GDM1 (cell line): ENCODE measurements at places on chromosomes 2 and 18.

DNA sequence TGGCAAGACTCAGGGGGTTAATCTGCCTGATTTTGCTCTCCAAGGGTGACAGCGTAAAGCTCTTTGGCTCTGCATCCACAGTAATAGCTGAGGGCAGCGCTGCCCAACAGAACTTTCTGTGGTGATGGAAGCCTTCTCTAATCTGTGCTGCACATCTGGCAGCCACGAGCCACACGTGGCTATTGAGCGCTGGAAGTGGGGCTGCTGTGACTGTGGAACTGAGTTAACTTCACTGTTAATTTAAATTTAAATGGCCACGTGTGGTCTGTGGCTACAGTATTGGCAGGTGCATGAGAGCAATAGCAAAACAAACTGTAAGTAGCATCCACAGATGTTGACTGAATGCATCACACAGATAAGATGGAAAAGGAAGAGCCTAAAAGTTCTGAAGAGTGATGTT is 47.3 kb upstream of the TMEM200C start:
- DNase-seq: no peak

DNA sequence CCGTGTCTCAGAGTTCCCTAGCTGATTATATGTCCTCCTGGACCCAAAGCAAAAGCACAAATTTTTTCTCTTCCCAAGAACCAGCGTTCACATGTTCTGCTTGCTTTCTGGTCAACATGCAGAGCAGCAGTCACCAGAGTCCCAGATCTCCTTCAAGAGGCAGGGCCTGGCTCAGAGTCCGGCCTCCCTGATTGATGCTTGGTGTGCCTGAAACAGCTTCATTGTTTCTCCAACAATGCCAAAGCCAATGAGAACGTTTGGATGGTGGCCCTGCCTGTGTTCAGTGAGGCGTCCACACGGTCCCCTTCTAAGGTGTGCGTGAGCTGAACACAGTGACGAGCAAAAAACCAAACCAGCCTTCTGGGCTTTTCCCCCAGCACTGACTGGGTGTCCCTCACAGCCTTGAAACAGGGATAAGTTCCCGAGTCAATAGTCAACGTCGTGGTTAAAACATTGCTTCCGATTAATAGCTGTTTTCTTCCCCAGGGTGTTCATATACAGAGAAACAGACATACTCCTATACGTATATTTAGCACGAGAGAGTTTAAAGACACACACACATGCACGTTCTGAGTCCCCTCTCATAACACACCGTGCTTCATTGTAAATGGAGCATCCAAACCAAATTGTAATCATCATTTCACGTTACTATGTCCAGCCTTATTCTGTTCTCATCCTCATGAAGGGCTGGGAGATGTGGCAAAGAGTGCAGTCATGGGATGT is 19.3 kb upstream of the POU3F3 start:
- no peak for DNase-seq

- peak; percentile 42 for DNase-seq
These were observed 697 bp downstream of the KCMF1 start for GRCh38 chr2:84971510-84972206.

GRCh38 chr2:45698554-45698953 is 47.1 kb downstream of the PRKCE start:
- DNase-seq: no peak

- DNase-seq: no peak
These were observed 309.0 kb upstream of the GULP1 start for GRCh38 chr2:187982668-187983067.

- DNase-seq: no peak
These were observed 396.5 kb downstream of the CCDC85A start for GRCh38 chr2:56580242-56580641.

DNA sequence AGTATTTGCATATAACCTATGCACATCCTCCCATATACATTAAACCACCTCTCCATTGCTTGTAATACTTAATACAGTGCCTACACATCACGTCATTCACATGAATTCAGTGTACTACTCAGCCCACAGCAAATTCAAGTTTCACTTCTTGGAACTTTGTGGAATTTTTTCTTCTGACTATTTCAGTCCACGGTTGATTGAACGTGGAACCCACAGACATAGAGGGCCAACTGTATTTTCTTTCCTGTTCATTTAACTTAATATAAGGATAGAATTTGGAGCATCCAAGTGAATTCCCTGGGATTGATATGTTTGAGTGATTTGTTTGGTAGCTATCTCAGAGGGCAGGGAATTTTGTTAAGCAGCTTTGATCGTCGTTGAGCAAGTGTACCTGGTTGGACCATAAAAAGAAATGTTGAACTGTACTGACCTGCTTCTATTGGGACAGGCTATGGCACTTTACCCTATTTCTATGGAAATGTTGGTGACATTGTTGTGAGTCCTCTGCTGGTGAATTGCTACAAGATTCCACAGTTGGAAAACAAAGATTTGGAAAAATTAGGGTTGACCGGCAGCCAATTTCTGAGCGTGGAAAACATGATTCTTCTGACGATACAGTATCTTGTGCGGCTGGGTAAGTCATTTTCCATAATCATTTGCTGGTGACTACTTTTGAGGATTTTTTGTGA is 156.6 kb downstream of the ESCO1 start:
- no peak for DNase-seq

- no peak for DNase-seq
These were observed 6.7 kb downstream of the ARHGEF4 start for GRCh38 chr2:130843321-130843985.

DNA sequence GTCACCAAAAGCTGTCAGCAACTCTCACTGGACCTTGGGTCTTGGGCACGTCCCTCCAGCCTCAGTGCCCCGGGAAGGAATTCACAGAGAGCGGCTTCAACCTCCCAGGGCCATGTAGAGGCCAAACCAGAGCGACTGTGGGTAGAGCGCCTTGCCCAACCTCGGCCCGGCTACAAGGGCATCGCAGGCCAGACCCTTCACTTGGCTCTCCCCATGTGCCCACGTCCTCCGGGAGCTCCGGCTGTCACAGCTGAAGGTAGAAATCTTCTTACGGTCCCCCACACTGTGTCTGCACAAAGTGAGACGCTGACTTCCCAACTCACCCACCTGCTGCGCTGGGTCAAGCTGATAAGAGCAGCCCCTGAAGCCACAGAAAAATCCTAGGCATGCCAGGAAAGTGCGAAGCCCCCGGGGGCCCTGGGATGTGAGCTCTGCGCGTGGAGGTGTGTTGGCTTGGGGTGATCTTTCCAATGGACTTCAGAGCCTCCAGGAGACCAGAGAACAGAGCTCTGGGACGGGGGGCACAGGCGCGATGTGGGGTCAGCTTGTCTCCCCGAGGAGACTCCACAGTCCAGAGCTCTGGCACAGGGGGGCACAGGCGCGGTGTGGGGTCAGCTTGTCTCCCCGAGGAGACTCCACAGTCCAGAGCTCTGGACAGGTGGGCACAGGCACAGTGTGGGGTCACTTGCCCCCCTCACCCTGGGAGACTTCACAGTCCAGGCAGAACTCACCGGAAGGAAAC is 105.5 kb downstream of the RTP5 start:
- DNase-seq: no peak

DNA sequence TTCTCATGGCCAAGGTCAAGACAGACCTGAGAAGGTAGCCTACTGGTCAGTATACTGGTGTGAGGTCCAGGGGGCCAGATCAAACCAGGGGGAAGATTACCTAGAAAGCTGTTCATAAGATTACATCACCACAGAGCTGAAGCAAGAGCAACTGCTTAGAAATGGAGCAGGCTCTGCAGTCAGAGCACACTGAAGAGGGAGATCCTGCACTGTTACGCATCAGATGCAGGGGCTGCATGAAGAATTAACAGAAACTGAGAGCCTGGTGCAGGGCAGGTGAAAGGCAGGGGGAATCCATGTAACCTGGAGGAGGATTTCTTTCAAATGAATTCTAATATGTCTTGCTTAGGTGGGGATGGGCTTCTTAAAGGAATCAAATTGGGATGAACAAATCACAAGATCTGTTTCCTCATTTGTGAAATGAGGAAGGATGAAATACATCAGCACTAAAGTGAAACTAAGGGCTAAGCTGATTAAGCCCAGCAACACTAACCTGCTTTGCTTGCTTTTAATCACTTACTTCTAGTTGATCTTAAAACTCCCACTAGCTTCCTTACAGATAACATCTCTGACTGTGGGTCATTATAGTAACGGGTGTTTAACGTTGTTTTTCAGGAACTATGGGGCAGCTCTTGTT is 74.3 kb upstream of the ADAM23 start:
- no peak for DNase-seq

- no peak for DNase-seq
These were observed 257.6 kb upstream of the RAB6C start for GRCh38 chr2:129721846-129722245.

- DNase-seq: no peak
These were observed 298.7 kb upstream of the ACVR2A start for GRCh38 chr2:147546109-147546508.

- DNase-seq: no peak
These were observed 53.7 kb upstream of the LGALSL start for GRCh38 chr2:64400105-64400728.

DNA sequence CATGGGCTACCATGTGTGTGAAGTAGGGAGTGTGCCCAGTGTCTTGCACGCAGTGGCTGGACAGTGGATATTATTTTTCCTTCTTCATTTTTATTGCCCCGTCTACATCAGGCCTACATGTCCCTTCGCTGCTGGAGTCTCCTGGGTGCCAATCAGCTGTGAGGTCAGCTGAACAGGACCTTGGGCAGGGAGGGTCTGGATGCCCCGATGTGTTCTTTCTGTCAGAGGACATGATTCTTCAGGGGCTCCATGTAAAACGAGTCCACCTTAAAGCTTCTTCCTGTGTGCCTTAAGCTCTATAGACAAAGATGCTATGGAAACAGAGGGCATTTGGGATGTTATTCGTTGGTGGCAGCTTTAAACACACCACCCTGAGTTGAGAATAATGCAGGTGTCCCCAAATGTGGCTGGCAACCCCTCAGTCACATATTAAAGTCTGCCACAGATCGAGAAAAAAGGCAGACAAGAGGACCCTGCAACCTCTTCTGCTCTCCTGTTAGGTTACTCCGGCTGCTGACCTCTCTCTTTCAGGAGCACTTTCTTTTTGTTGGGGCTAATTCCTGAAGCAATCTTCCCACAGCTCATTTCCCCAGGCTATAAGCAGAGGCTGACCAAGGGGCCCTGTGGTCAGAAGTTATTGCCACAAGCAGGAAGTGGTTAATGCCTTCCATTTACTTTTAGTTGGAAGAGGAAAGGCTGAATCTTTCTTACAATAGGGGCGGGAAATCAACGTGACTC is 20.0 kb downstream of the GREB1 start:
- DNase-seq: no peak

GRCh38 chr2:158042245-158042644 is 59.4 kb upstream of the UPP2 start:
- DNase-seq: no peak

GRCh38 chr2:36266536-36267121 is 88.9 kb upstream of the CRIM1 start:
- DNase-seq: no peak

GRCh38 chr18:26429535-26430226 is 118.7 kb downstream of the KCTD1 start:
- no peak for DNase-seq

DNA sequence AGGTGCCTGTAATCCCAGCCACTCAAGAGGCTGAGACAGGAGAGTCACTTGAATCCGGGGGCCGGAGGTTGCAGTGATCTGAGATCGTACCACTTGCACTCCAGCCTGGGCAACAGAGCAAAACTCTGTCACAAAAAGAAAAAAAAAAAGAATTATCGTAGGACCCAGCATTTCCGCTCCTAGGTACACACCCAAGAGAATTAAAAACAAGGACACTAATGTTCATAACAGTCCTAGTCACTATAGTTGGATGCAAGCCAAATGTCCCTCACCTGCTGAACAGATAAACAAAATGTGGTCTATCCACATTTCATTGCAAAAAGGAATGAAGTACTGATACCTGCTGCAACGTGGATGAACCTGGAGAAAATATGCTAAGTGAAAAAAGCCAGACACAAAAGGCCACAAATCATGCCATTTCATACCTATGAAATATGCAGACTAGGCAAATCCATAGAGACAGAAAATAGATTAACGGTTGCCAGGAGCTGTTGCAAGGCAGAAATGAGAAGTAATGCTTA is 21.2 kb downstream of the ADRA2B start:
- no peak for DNase-seq

DNA sequence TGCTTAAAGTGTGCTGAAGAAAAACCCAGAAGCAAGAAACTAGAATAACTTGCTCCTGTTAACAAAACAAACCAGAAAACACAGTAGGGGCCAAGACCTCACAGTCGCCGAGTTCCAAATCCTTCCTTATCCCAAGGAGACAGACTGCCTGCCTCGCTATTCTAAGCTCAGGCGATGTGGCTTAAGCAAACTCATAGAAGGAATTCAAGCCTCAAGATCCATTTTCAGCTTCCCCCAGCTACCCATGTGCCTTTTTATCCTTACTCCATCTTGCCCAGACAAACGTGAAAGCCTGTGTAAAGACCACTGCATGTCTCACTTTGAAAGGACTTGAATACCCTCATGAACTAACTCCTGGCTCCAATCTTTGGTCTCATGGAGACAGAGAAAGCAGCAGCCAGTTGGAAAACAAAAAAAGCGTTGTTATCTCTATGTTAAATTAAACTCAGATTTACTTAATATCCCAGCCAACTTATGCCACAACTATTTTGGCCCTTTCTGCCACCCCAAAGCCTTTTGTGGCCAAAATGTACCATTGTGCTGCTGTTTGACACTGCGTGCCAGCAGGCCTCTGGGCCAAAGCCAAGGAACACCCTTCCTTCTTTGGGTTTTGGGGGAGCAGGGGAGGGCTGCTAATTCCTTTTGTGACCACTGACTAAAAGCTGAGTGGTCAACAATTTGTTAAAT is 123.2 kb upstream of the FZD5 start:
- DNase-seq: no peak

- no peak for DNase-seq
These were observed 124.1 kb upstream of the LGALSL start for GRCh38 chr2:64329848-64330247.

DNA sequence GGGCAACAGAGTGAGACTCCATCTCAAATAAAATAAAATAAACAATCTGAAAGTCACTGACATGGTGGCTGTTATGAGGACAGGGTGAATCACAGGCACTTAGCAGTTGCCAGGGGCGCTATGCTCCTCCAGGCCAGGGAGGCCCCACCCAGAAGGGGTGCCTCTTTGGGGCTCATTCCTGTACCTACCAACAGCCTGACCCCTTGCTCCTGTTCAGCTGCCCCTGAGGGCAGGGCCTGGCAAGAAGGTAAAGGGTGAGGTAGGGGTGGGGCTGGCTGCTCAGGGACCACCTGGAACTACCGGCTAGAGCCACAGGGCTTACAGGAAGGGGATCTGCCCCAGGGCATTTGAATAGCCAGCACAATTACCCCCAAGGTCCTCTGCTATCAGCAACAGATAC is 60.3 kb downstream of the INPP5D start:
- DNase-seq: no peak

- DNase-seq: no peak
These were observed 106.7 kb downstream of the FOXI3 start for GRCh38 chr2:88345842-88346241.

- DNase-seq: no peak
These were observed 2.8 kb downstream of the TMEM18 start for GRCh38 chr2:674321-674985.

GRCh38 chr18:29644276-29644675 is 1398.3 kb downstream of the DSC3 start:
- no peak for DNase-seq

GRCh38 chr2:48248251-48248933 is 281.6 kb upstream of the STON1 start:
- no peak for DNase-seq
